Fibroblast of villous mesenchyme (primary cell): ENCODE measurements at places on chromosomes 3 and 15. TPM values are rescaled to one million over a fixed set of nuclear protein-coding genes. Genes with fewer than 3 reads are reported as not detected.

Gene TGM4
- not detected in 2 replicates for total RNA-seq

GRCh38 chr3:124993466-124993865 lies 58.9 kb upstream of the MUC13 start:
- DNase-seq = peak; percentile 39

DNA sequence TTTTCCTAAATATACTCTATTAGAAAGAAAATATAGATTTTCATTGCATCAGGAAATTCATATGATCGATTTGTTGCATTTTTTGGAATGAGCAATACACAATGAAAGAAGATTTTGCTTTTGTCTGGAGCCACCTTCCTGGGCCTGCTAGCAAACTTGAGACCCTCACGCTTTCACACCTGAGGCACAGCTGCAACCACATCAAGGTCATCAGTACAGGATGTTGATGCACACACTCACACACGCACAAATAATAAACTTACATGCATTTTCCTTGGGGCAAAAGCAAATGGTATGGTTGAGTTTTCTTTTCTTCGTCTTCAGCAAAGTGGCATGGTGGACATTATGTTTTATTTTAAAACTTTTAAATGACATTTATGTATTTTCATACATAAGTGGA lies 64.8 kb upstream of the SATB1 start:
- no peak for DNase-seq

Gene HCN4
- not detected in 2 replicates for total RNA-seq

Gene ZNF35
- 16.1 and 22.5 TPM in 2 replicates for total RNA-seq

Gene CHSY1
- total RNA-seq = 41.5 and 48.3 TPM in 2 replicates

Gene STAC
- 0.32 and 0.43 TPM in 2 replicates for total RNA-seq

Gene APH1B
- total RNA-seq = 14.5 and 19.9 TPM in 2 replicates

- DNase-seq = peak; percentile 68
Measured at GRCh38 chr15:64163659-64164362, 989 bp upstream of the PPIB start.

GRCh38 chr3:112074616-112075497 lies 11.3 kb upstream of the C3orf52 start:
- DNase-seq = peak; percentile 95

Gene ZDHHC3
- total RNA-seq = 58.3 and 60.0 TPM in 2 replicates

Gene SLC22A13
- 0.32 and 0.43 TPM in 2 replicates for total RNA-seq

DNA sequence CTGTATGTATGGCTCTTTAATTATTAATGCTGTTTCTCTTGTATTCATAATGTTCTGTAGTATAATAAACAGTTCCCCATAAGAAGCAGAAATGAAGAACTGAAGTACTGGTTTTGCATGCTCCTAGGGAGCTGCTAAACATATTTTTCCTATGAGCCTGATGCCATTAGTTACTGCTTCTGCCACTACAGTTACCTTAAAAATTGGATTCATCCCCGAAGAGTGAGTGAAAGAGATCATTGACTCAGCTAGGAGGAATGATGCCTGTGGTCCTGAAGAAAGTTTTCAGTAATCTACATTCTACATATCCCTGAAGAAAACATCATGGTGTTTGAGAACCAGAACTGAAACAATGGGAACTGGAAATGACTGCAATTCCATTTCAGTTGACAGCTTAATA lies 37.1 kb upstream of the ST3GAL6 start:
- DNase-seq = no peak

DNA sequence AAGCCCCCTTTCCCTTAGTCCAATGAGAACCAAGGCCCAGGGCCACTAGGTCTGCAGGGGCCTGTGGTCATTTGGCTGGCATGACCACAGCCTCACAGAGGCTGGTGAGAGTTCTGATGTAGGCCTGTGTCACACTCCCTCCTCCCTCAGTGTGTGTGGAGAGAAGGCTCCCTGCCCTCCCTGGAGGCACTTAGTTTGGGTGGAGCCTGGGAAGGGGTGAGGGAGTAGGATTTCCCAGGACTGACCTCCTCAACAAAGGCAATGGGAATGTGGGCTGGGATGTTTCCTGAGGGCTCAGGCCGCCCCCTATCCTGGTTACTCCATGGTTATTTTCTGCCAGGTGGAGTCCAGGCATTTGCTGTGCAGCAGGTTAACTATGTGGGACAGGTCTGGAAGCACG lies 7.6 kb downstream of the TEX264 start:
- DNase-seq = no peak

Gene CADPS
- 1.6 TPM in 1 of 2 replicates, not detected in the other for total RNA-seq

DNA sequence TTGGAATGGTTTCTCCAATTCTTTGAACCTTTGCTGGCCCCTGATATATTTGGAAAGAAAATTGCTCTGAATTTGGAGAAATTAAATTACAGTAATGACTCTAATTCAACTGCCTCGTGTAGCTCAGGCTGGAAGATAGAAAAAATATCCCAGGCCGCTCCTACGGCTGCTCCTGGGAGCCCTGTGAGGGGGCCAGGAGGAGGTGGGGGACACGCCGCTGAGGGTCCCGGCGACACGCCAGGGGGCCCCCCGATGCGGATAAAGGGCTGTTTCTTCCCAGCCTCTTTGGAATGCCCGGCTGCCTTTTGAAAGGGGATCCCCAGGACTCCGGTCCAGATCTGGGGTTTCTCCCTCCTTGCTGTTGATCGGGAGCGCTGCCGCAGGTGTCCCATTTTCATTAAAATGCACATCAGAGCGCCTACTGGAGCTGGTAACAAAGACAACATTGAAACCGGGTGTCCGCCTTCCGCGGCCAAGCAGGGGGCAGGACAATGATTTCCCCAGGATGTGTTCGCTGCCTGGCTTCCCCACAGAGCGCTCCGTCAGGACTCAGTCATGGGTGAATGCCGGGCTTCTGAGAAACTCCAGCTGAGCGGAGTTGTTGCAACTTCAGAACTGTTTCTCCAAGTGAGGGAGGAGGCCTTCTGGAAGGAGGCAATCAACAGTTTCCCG lies 200.1 kb upstream of the KBTBD8 start:
- DNase-seq = peak; percentile 51

GRCh38 chr15:68411343-68411675 lies 20.7 kb downstream of the ITGA11 start:
- no peak for DNase-seq

DNA sequence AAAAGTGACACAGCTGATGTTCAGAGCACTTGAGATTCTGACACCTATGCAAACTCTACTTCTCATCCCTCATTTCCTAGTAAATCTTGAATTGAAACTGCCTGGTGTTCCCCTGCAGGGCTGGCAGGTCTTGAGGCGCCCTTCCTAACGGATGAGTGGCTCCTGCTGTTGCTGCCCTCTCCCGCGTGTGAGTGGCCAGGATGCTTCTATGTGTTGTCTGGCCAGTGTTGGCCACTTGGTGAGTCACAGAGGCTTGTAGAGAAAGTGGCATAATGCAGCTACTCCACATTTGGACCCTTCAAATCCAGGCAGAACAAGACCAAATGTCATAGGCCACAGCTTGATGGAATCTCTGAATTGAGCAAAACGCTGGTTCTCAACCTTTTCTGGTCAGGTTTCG lies 63.6 kb downstream of the MOBP start:
- DNase-seq = no peak

Gene TRH
- not detected in 2 replicates for total RNA-seq

Gene SPINT1
- 0.32 and 0.43 TPM in 2 replicates for total RNA-seq

- DNase-seq = no peak
Measured at GRCh38 chr3:159974-160373, 36.6 kb upstream of the CHL1 start.

Gene ARID3B
- 1.9 and 2.6 TPM in 2 replicates for total RNA-seq

GRCh38 chr15:77738441-77739302 lies 106.0 kb upstream of the LINGO1 start:
- DNase-seq = no peak

GRCh38 chr3:122662505-122662904 lies 18.1 kb upstream of the PARP14 start:
- no peak for DNase-seq

DNA sequence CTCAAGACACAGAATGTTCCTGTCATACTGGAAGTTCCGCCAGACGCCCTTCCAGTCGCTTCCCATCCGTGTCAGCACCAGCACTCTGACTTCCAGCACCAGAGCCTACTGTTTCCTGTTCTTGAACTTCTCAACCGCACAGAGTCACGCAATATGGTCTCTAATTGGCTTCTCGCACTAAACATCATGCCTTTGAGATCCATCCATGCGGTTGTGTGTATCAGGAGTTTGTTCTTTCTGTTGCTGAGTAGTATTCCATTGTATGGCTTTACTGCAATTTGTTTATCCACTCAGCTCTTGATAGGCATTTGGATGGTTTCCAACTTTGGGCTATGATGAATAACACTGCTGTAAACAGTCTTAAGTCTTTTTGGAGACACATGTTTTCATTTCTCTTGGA lies 112.1 kb downstream of the LRRK1 start:
- peak; percentile 48 for DNase-seq

DNA sequence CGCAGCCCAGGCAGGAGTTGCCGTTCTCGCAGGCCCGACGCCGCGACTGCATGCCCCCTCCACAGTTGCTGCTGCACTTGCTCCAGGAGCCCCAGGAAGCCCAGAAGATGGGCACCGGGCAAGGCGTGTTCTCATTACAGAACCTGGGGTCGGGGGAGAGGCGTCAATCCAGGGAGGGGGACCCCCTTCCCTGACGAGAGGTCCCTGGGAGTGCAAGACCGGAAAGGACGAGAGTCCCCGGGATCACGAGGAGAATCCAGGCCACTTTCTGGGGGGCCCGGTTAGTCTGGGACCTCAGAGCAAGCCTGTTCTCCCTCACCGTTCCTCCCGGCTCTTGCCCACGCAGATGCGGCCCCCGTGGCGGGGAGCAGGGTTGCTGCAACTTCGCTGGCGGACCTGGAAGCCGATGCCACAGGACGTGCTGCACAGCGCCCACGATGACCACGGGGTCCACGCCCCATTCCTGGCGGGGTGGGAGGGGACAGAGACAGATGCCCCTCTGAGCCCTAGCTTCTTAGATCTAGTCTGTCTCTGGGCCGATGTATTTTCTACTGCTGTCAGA lies 113.9 kb downstream of the SEMA5B start:
- no peak for DNase-seq
